ENCODE measurements at places on chromosomes 6 and 20. TPM values are rescaled to one million over a fixed set of nuclear protein-coding genes. Genes with fewer than 3 reads are reported as not detected.

- DNase-seq: no peak
Observed at GRCh38 chr6:56339524-56339923, 92.1 kb upstream of the COL21A1 start.

- DNase-seq: no peak
Observed at GRCh38 chr6:39453241-39453640, 130.7 kb upstream of the KCNK16 start.

GRCh38 chr6:56659721-56660380 lies 17.2 kb upstream of the DST start:
- DNase-seq: no peak

The SLC22A3 gene
- total RNA-seq: not detected

The ZSCAN12 gene
- total RNA-seq: 2.6 TPM

The GTSF1L gene
- not detected for total RNA-seq

The SLPI gene
- not detected for total RNA-seq

The GSTA2 gene
- not detected for total RNA-seq

The CDH22 gene
- total RNA-seq: not detected

Data from HFFc6 (cell line).